ENCODE measurements at places on chromosomes 7 and 10.

DNA sequence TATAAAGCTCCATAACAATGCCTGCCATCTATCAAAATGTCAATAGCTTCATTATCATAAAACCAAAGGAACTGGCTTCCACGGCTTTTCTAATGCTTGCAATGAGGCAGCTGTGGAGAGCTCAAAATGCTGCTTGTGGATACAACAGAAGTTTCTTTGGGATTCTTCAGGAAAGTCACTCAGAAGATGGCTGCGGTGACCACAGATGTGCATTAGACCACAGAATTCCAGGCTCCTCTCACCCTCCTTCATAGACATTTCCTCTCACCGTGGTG lies 77.2 kb downstream of the CDCA7L start:
- DNase-seq: no peak

DNA sequence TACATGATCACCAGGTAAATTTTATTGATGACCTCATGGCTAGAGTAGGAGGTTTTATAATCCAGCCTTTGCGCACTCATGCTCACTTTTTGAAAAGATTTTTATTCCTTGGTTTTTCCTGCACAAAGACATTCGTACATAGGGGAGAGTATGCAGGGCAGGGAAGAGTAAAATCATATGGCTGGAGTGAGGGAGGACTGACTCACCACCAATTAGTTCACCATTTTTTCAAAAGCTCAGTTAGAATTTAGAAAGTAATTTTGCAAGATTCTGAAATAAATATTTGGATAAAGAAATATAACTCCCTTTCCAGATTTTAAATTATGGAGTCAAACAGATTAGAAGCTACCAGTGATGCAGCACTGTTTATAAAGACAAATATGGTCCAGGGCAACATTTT lies 111.9 kb downstream of the SEMA3D start:
- DNase-seq: no peak

- peak; percentile 95 for DNase-seq
Measured at GRCh38 chr7:76314042-76314721, 11.7 kb downstream of the HSPB1 start.

DNA sequence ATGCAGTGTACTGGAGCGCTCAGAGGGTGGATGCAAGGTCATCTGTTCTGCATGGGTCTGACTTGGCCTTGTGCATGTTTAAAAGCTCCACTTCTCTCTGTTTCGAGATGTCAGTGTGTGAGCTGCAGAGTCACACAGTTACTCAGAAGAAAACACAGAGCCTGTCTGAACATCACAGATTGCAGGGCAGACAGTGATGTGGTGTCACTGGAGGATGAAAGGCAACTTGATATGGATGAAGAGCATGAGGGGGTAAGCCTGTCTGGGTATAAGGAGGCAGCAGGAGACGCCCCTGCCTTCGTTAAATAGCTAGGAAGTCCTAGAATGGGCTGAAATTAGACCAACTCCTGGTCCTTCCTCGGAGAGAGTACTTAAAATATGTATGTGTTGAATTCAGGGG lies 67.5 kb upstream of the LRRC18 start:
- DNase-seq: no peak

DNA sequence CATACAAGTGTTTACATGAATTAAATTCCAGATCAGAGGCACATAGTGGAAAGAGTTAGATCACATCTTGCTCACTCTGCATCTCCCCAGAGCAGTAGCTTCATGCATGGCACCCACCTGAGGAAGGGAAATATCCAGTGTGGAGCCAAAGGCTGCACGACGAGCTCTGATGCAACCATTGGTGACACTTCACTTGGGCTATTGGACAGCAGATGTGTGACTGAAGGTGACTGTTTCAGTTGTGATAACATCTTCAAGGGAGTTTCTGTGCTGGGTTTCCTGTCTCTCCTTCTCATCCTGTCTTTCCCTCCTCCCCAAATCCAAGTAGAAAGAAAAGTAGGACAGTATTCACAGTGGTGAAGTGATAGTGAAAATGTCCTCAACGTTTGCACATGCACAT lies 115.0 kb downstream of the TAF3 start:
- DNase-seq: no peak

DNA sequence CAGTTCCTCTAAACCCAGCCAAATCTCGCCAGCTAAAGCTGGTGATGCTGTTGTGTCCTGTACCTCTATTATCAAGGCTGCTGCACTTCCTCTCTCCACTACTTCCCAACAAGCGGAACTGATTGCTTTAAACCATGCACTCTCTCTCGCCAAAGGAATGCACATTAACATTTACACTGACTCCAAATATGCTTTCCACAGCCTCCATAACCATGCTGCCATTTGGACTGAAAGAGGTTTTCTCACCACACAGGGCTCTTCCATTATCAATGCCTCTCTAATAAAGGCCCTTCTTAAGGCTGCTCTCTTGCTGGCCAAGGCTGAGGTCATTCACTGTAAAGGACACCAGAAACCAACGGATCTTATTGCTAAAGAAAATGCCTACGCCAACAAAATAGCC lies 11.4 kb upstream of the LRRC61 start:
- DNase-seq: no peak

GRCh38 chr7:132547821-132548220 lies 28.4 kb downstream of the PLXNA4 start:
- DNase-seq: no peak

DNA sequence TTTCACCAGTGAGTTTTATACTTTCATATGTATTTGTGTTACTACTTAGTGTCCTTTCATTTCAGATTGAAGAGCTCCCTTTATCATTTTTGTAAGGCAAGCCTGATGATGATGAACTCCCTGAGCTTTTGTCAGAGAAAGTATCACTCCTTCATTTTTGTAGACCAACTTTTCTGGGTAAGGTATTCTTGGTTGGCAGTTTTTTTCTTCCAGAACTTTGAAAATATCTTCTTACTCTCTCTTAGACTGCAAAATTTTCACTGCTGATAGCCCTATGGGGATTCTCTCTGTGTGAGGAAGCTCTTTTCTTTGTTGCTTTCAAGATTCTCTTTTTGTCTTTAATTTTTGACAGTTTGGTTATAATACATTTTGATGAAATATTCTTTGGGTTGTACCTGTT lies 35.7 kb downstream of the CCDC7 start:
- DNase-seq: no peak

DNA sequence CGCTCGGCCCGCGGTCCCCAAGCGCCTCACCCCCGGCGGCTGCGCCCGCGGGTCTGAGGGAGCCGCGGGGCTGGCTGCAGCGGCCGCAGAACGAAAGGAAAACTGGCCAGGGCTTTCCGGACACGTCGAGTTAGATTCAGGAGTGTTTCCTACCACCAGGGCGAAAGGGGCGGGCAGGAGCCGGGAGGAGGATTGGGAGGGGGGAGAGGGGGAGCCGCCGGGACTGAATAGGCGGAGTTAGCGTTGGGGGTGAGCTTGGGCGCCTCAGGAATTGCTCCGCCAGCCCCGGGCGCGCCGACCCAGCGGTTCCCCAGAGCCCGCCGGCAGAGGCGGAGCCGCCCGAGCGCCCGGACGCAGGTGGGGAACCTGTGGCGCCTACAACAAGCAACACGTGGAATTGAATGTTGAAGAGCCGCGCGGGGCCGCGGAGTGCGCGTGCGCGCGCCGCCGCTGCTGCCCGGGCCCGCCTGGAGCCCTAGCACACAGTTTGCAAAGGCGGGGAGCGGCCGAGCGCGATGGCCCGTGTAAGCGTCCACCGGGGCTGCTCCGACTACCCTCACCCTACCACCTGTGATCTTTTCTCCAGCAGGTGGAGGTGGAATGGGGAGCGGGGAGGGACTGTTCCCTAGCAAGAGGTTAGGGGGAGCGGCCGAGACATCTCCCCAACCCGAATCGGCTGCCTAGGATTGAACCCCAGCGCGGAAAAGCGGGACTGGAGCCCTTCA lies at the start of gene CADPS2:
CADPS2 (minus strand) TSS at position 104 of the 725 bp plus-strand sequence. CDS start 123 bp downstream, outside the sequence.
- no peak for DNase-seq

- DNase-seq: no peak
Measured at GRCh38 chr7:47908720-47909119, 39.5 kb downstream of the PKD1L1 start.

All from CD4-positive, alpha-beta T cell treated with Interleukin-1 beta for 1 hour (primary cell).